ENCODE measurements at places on chromosomes 3 and 15.

- no peak for DNase-seq
These were observed 149.3 kb downstream of the FMN1 start for GRCh38 chr15:33045066-33045810.

GRCh38 chr3:107555359-107555758 is 32.6 kb downstream of the BBX start:
- no peak for DNase-seq

GRCh38 chr3:54366839-54367238 is 244.5 kb downstream of the CACNA2D3 start:
- no peak for DNase-seq

DNA sequence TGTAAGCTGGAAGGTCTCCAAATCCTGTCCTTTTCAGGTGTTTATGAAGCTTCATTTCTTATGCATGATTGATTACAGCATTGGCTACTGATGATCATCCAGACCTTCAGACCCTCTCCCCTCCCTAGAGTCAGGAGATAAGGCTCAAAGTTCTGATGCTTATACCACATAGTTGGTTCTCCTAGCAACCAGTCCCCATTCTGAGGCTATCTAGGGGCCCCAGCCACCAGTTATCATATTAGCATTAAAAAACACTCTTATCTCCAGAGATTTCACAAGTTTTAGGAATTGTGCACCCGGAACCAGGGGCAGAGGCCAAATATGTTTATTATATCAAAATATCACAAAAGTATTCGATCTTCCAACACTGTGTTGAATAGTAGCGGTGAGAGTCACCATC is 953.1 kb downstream of the FHIT start:
- DNase-seq, result no peak

- no peak for DNase-seq
These were observed 277.4 kb downstream of the ROBO1 start for GRCh38 chr3:79490165-79491028.

Data from GM19239 (cell line).